Adrenal gland (tissue), 19 donors: ENCODE measurements at places on chromosomes 7 and 10. TPM values are rescaled to one million over a fixed set of nuclear protein-coding genes. Genes with fewer than 3 reads are reported as not detected.

- H3K36me3 ChIP-seq: peaks cover 3% of the 10 kb centered on the region
- H3K4me3 ChIP-seq: no peak overlapping the region
- H3K4me1 ChIP-seq: peaks cover 19% of the 10 kb centered on the region
- no peak for DNase-seq
Measured at GRCh38 chr10:102927311-102928010, 9.4 kb downstream of the CNNM2 start.

DNA sequence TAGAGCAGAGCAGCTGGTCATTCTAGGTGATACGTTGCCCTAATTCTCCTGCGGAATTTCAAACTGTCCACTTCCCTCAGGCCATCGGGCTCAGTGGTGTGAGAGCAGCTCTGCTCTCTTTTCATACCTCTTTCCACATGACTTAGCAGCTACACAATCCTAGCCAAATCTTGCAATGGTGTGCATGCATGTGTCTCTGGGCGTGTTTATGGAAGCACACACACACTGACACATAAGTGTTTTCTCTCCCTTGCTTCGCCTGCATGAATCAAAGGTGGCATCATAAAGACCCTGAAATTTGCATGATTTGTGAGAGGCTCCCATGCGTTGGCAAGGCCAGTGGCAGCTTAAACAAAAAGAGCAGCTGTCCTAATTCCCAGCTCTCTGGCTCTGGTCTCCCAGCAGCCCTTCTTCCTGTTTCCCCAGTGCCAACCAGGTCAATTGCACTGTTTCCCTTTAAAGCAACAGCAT is 1189.5 kb downstream of the GATA3 start:
- no peak overlapping the region for H3K4me3 ChIP-seq
- no peaks in the 10 kb centered on the region for H3K27me3 ChIP-seq
- DNase-seq: no peak

GRCh38 chr10:81875467-81876252 is 666 bp downstream of the NRG3 start:
- no peaks in the 10 kb centered on the region for H3K4me1 ChIP-seq
- H3K36me3 ChIP-seq: no peaks in the 10 kb centered on the region
- H3K27ac ChIP-seq: no peak overlapping the region
- peak overlapping the region; percentile 39 for H3K4me3 ChIP-seq

DNA sequence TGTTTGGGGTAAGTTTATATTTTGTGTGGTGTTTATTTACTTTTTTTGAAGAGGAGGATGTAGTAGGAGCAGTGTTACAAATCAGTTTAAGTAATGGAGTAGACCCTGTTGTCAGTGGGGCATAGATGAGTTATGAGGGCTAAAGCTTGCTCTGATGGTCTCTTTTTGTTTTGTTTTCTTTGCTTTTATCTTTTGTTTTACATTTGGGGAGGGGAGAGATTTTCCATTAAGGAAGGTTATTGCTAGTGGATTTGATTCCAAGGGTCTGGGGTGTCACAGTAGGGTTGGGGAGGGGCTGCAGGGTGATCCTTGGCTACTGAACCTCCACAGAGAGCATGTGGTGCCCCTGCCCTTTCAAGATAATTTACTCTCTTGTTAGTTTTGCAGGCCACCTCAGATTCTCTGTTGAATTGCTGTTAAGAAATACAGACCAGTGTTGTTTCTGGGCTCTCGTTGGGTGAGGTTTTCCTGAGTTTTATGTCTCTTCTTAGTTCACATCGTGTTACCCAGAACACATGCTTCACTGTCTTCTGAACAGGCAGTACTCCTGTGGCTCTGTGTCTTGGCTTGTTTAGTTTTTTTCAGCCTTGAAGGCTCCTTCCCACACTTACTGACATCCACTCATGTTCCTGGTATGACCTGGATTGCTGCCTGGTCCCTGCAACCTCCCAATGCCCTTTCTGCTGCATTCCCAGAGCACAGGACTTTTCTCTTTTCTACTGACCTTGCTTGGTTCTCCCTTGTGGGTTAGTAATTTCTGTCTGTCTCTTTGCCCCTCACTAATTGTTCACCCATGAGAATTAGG is 4.2 kb downstream of the KIFBP start:
- H3K4me3 ChIP-seq: no peak overlapping the region
- H3K36me3 ChIP-seq: no peaks in the 10 kb centered on the region
- H3K4me1 ChIP-seq: peaks cover 35% of the 10 kb centered on the region

DNA sequence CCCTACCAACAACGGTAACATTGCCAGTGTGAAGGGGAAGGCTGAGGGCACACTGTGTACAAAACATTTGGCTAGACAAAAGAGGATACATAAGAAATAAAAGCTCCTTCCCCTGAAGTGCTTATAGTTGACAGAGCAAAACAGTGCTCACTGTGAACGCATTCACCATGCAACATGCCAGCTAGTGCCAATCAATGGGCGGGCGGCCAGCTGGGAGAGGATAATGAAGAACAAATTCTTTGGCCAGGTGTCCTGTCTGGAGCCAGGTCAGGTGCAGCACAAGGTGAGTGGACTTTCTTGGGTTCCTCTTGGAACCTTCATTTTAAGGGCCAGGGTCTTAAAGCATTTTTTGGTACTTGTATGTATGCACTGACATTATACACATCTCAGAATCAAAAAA is 106.1 kb downstream of the ICA1 start:
- H3K4me3 ChIP-seq: no peak overlapping the region
- H3K27me3 ChIP-seq: no peaks in the 10 kb centered on the region
- no peak overlapping the region for H3K27ac ChIP-seq
- H3K4me1 ChIP-seq: no peaks in the 10 kb centered on the region

DNA sequence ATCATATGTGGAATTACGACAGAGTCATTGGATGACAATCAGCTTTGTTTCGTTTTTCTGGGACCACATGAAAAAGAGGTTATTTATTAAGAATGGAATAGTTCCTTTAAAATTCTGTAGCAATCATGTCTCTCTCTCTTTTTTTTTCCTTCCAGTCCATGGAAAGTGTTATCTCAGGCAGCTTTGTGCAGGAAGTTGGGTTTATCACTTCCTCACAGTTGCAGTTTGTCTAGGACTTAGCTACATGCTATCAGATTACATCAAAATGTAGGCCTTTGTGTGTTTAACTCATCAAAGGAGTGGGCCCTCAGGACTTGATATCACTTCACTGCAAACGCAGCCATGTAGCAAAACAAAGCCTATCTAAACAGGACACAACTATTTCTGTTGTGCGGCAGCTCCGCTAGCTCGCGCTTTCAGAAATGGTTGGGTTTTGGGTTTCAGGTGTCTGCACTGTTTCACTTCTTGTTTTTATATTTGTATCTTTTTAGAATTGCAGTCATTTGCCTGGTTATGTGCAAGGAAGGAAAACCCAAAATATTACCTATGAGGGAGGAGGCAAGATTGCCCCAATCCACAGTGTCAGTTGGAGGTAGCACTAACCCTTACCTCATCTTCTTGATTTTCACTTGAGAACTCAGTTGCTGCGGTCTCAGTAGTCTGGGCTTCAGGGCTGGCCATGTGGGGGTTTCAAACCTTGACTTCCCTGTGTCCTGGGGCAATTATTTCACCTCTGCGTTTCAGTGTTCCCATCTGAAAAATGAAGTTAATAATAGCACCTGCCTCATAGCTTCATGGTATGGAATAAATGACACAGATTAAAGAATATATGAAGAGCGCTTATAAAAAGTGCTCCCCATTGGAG is 66.7 kb downstream of the HHEX start:
- H3K4me3 ChIP-seq: no peak overlapping the region
- peaks cover 15% of the 10 kb centered on the region for H3K4me1 ChIP-seq
- H3K36me3 ChIP-seq: no peaks in the 10 kb centered on the region
- H3K27ac ChIP-seq: no peak overlapping the region

DNA sequence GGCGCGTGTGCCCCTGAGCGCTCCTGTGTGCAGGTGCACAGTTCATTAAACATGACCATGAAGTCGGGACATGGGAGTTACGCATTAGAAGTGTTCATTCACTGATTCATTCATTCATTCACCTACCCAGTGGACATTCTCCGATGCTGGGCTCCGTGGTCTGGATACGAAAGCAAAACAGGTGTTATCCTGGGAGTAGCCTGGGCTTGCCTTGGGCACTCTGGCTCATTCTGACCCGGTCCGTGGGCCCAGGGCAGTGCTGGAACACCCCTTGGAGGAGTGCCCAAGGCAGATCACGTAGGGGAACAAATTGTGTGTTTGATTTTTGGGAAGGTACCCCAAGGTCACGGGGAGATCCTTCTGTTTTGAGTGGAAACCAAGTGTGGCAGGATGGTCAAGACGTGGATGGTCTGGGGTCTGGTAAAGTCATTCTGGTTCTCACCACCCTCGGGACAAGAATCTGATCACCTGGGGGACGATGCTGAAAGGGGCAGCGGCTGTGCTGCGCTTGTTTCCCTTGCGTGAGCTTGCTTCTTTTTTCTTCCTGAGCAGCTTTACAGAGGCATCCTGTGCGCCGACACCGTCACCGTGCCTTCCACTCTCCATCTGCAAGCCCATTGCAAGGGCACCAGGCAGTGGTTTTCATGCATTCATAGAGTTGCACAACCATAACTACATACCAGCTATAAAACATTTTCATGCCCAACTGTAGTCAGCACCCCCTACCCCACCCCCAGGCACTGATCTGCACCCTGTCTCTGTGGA is 10.1 kb downstream of the ELFN1 start:
- no peaks in the 10 kb centered on the region for H3K4me1 ChIP-seq
- H3K27me3 ChIP-seq: peaks cover 1% of the 10 kb centered on the region
- DNase-seq: peak; percentile 2
- H3K27ac ChIP-seq: no peak overlapping the region
- no peaks in the 10 kb centered on the region for H3K36me3 ChIP-seq

DNA sequence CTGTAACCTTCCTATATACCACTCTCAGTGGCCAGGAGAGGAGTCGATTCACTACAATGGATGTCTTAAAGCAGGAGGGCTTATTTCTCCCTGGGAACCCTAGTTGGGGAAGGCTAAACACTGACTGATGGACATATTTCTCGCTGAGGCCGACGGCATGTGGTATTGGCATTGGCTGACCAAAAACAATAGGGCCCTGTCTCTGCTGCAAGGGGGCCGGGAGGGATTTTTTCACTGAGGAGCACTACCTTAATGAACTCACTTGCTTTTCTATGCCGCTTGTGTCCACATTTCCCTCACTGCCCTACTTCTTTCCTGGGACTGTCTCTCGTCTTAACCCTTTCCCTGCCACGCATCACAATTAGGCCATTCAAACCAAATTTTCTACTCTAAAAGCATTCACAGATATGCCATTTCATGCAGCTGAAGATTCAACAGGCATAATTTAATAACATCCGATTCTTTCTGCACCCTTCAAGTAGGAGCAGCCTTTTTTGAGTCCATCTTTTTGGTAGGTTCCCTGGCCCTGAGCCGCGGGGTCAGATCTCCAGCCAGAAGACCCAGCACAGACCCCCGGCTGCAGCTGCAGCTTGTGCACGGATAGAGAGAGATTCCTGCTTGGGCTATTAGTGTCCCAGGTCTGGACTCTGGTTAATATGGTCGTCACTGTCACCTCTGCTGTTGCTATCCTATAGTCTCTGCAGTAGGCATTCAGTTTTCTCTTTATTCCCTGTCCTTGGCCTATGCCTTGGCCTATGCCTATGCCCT is 118.7 kb downstream of the HIPK2 start:
- no peak for DNase-seq
- no peaks in the 10 kb centered on the region for H3K36me3 ChIP-seq
- no peak overlapping the region for H3K27ac ChIP-seq
- no peaks in the 10 kb centered on the region for H3K27me3 ChIP-seq
- H3K4me1 ChIP-seq: peaks cover 48% of the 10 kb centered on the region

- DNase-seq: peak; percentile 92
- no peaks in the 10 kb centered on the region for H3K36me3 ChIP-seq
- no peaks in the 10 kb centered on the region for H3K27me3 ChIP-seq
- peak overlapping the region; percentile 59 for H3K27ac ChIP-seq
- no peak overlapping the region for H3K4me3 ChIP-seq
Measured at GRCh38 chr10:79331709-79332108, 15.6 kb upstream of the PPIF start.

DNA sequence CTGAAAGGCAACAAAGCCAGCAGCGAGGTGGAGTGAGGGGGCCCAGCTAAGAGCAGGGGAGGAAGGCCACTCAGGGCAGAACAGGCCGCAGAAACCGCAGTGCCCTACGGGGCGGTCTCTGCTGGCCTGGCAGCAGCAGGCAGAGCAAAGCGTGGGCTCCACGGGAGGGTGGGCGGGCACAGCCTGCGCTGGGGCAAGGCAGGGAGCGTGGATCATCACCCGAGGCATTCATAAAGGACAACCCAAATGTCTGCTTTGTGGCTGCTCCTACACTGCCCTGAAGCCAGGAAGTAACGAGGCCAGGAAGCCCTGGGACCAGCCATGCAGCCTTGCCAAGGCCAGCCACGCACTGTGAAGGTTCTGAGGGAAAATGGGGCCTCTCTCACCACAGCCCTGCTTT is 127.5 kb downstream of the MAD1L1 start:
- H3K4me3 ChIP-seq: no peak overlapping the region
- no peaks in the 10 kb centered on the region for H3K4me1 ChIP-seq
- DNase-seq: no peak
- H3K36me3 ChIP-seq: no peaks in the 10 kb centered on the region

DNA sequence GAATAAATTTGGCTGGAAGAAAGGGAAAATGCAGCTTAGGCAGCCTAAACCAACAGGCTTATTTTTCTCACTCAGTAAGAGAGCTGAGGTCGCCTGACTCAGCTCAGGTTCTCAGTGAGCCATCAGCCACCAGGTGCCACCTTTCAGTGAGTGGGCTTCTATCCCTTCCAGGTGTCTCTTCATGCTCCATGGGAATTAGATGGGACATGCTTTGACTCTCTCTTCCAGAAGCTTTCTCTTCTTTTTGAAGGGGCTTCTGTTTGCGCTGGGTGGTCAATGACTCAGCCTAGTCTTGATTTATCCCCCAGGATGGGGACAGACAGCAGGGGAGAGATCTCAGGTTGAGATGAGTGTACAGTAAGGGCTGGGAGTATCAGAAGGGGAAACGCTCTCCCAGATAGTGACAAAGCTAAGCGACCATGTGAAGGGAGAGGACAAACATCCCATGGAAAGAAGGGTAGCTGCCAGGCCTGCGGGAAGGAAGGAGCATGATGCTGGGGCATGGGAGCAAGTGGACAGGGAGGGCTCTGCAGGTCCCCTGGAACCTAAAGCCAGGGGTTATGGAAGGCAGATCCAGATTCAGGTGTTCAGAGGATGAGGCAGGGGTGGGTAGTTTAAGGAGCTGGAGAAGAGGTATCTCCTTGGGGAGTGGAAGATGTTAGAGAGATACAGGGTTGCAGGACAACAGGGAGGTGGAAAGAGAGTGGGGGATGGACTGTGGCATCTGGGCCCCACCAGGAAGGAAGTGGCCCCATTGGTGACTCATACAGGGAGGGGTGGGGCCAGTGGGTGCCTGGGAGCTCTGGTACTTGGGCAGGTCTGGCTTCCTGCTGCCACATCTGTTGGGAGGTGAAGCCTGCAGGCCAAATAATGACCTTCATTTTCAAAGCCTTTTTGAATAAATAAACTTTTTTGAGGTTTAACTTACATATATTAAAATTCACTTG is 32.5 kb downstream of the OGDH start:
- H3K4me3 ChIP-seq: no peak overlapping the region
- H3K36me3 ChIP-seq: no peaks in the 10 kb centered on the region
- peak overlapping the region; percentile 57 for H3K27ac ChIP-seq
- H3K27me3 ChIP-seq: no peaks in the 10 kb centered on the region
- DNase-seq: peak; percentile 66

The LRRD1 gene
- 0.16 TPM for total RNA-seq

The GIMAP7 gene
- 12.0 TPM for total RNA-seq

The KIFBP gene
- total RNA-seq: 39.3 TPM

The RPEL1 gene
- not detected for total RNA-seq

The NKX2-3 gene
- not detected for total RNA-seq

The ZNF783 gene
- total RNA-seq: 13.8 TPM

The EXOC6 gene
- 19.9 TPM for total RNA-seq

The ACSM6 gene
- not detected for total RNA-seq
